ENCODE measurements at places on chromosomes 5 and 9.
A peak's percentile ranks its signal among the peaks of the same experiment; 100 is the strongest.

DNA sequence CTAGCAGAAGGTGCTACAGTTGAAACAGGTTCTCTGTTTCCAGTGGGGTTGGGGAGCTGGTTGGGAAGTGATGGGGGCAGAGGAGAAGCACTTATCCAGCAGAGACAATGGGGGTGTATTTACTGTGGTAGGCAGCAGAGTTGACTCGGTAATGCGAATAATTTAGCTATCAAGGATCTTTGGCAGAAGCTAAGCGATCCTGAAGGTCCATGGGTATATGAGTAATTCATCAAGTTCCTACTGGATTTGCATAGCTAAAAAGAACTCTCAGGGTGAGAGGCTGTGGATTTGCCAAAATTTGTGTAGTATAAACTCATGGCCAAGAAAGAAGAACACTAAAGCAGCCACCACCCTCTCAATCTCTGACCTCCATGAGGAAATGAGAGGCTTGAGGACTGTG, 61.2 kb upstream of the EGFLAM start:
- no peak for DNase-seq

- DNase-seq: no peak
These were observed 18.8 kb downstream of the NANS start for GRCh38 chr9:98075332-98075805.

GRCh38 chr5:135176991-135177390, 143.0 kb upstream of the PITX1 start:
- no peak for DNase-seq

- DNase-seq: peak; percentile 71
These were observed at the start of gene RFK for GRCh38 chr9:76394195-76394959. Gene RFK, minus strand, starts transcription at chr9:76394426. Its CDS starts 255 bp downstream, at chr9:76394171.

DNA sequence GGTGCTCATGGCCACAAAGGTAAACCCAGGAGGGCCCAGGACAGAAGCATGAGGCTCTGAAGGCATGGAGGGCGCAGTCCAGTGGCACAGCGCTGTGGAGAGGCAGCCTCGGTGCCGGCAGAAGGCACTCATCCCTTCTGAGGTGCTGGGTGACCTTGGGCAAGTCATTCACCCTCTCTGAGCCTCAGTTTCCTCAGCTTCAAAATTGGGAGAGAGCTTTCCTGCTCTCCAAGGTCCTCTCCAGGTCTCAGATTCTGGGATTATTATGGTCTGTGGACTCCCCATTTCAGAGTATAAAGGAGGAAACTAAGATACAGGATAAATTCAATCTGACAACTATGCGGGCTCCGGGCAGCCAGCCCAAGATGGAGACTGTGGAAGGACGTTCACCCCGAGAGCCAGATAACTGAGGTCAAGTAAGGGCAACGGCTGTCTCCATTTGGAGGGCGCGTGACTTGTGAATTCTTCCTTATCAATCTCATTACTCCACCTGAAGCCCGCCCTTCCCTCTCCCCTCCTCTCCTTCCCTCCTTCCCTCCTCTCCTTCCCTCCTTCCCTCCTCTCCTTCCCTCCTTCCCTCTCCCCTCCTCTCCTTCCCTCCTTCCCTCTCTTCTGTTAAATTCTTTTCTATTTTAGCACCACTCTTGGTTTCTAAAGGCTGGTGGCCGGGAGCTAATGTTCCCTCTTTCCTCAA, 58.1 kb downstream of the LRSAM1 start:
- no peak for DNase-seq

DNA sequence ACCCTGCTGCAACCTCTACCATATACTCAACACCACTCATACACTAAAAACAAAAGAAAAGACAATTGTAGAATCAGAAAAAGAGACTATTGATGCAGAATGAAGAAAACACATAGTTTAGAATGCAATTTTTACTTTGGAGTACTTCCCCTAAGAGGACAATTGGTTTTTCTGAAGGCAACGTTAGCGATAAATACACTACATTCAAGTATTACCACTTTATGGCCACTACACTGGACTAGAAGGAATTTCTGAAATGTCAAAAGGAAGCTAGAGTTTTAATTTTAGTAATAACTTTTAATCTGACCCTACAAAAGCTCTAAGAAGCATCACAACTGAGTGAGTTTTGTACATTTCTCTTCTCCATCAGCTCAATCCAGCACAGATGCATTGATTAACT, 24.7 kb downstream of the PUM3 start:
- no peak for DNase-seq
